ENCODE measurements at places on chromosomes 4 and X. TPM values are rescaled to one million over a fixed set of nuclear protein-coding genes. Genes with fewer than 3 reads are reported as not detected.

The GYPA gene
- total RNA-seq, result not detected

The DKK2 gene
- total RNA-seq, result 4.1 TPM

The KLF8 gene
- total RNA-seq, result 2.1 TPM

The YTHDC1 gene
- 137 TPM for total RNA-seq

The NKX6-1 gene
- not detected for total RNA-seq

The DDIT4L gene
- total RNA-seq, result not detected

The PPP1R2C gene
- total RNA-seq, result not detected

The GAR1 gene
- total RNA-seq, result 4.9 TPM

The RIBC1 gene
- total RNA-seq, result not detected

The RAB9A gene
- total RNA-seq, result 56.9 TPM

The LONRF3 gene
- 5.6 TPM for total RNA-seq

The SMR3B gene
- total RNA-seq, result not detected

The TGIF2LX gene
- not detected for total RNA-seq

The ADAM29 gene
- not detected for total RNA-seq

The PF4V1 gene
- not detected for total RNA-seq

The CYP4V2 gene
- total RNA-seq, result 97.6 TPM

The ZGRF1 gene
- total RNA-seq, result 3.6 TPM

The PDLIM5 gene
- 112 TPM for total RNA-seq

The PNMA6A gene
- total RNA-seq, result not detected

The MAGEC1 gene
- not detected for total RNA-seq

The BGN gene
- 13.2 TPM for total RNA-seq

The FAT1 gene
- 88.3 TPM for total RNA-seq

The CCDC149 gene
- total RNA-seq, result 4.2 TPM

The SMIM10L2A gene
- not detected for total RNA-seq

The SOWAHB gene
- total RNA-seq, result 11.6 TPM

The KLHL4 gene
- total RNA-seq, result 7.4 TPM

The LINC00632 gene
- total RNA-seq, result 22.8 TPM

The PRDX4 gene
- total RNA-seq, result 31.9 TPM

The UGT2B7 gene
- 20.5 TPM for total RNA-seq

The MFAP3L gene
- total RNA-seq, result 2.2 TPM

The HTN3 gene
- not detected for total RNA-seq

The HPF1 gene
- 19.0 TPM for total RNA-seq

The PPEF1 gene
- total RNA-seq, result not detected
